ENCODE measurements at places on chromosomes 12 and 14. TPM values are rescaled to one million over a fixed set of nuclear protein-coding genes. Genes with fewer than 3 reads are reported as not detected.

The BLOC1S1 gene
- 48.1 TPM for total RNA-seq

DNA sequence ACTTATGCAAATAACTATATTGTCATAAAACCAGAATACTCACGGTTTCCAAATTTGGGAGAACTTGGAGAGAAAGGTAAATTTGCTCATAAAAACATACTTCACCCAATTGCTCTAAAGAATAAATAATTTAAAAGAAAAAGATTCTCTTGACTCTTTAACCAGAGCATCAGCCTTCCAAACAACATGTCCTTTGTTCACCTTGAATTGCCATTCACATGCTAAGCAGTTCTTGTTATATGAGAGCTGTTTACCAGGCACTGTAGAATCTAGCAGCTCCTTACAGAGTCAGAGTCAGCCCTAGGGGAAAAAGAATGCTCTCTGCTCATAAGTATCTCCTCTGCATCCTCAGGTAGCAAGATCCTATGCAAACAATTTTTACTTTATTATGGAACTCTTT, 10.2 kb downstream of the SLCO1A2 start:
- H3K4me1 ChIP-seq = peaks cover 15% of the 10 kb centered on the region
- H3K27ac ChIP-seq = no peak overlapping the region
- H3K27me3 ChIP-seq = no peaks in the 10 kb centered on the region
- H3K4me3 ChIP-seq = peak overlapping the region; percentile 6

The MMAB gene
- total RNA-seq = 34.5 TPM

The PDE3A gene
- total RNA-seq = 0.47 TPM

GRCh38 chr14:61690982-61691381, 4.3 kb upstream of the HIF1A start:
- DNase-seq = no peak
- peak overlapping the region; percentile 61 for H3K27ac ChIP-seq
- H3K27me3 ChIP-seq = no peaks in the 10 kb centered on the region

DNA sequence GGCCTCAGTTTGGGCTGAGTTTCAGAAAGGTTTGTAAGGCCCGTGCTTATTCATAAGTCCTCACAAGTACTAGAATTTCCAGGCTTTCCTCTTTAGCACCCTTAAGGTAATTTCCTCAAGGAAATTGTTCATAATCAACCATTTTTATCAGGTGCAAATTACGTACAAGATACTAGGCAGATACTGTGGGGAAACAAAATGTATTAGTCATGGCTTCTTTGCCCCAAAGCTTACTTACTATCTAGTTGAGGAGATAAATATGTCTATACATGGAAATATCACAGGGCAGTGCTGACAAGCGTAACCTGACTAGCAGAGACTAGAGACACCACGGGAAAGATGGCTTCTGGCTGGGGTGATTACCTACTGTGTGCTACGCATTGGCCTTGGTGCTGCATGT, 22.5 kb downstream of the MAX start:
- no peak overlapping the region for H3K27ac ChIP-seq
- no peak overlapping the region for H3K4me3 ChIP-seq
- no peaks in the 10 kb centered on the region for H3K27me3 ChIP-seq
- H3K36me3 ChIP-seq = no peaks in the 10 kb centered on the region
- DNase-seq = no peak

DNA sequence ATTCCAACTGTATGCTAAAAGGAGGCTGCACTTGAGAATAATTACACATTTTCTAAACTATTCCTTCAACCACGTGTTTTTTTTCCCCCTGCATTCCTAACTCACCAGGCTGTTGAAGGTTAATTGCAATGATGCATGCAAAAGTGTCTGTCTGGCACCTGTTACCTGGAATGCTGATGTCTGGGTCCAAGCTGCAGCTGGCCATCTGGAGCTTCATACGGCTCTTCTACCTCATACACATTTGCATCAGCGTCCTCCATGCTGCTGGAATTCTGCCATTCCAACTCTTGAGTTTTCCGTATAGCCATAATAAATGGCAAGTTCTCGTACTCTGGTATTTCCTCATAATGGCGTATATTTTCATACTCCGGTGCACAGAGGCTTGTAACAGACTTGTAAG, 8.6 kb downstream of the FGD6 start:
- H3K4me3 ChIP-seq = no peak overlapping the region
- no peaks in the 10 kb centered on the region for H3K36me3 ChIP-seq
- no peak for DNase-seq
- peaks cover 27% of the 10 kb centered on the region for H3K4me1 ChIP-seq
- no peaks in the 10 kb centered on the region for H3K27me3 ChIP-seq

The KIAA0586 gene
- 79.4 TPM for total RNA-seq

- H3K27ac ChIP-seq = no peak overlapping the region
- H3K36me3 ChIP-seq = no peaks in the 10 kb centered on the region
- peaks cover 24% of the 10 kb centered on the region for H3K4me1 ChIP-seq
- DNase-seq = no peak
- no peaks in the 10 kb centered on the region for H3K27me3 ChIP-seq
- H3K4me3 ChIP-seq = peak overlapping the region; percentile 64
Observed at GRCh38 chr12:116535241-116535640, 23.9 kb upstream of the MAP1LC3B2 start.

DNA sequence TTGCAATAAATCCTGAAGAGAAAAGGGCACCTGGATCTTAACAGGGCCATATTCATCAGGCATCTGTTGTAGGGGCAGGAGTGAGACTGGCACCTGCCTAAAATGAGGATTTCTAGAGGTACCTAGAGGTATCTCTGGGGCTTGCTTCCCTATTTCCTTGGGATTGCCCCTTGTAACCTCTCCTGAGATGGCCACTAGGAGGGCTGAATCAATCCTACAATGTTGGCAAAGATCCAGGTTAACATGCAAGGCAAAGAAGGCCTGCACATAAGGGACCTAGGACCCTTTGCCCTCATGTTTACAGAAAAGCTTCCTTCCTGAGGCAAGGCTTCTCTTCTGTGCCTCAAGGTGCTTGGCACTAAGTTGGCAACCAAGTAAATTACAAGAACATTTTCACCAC, 25.8 kb upstream of the CLEC4E start:
- H3K27ac ChIP-seq = no peak overlapping the region
- no peaks in the 10 kb centered on the region for H3K4me1 ChIP-seq
- DNase-seq = no peak
- H3K36me3 ChIP-seq = no peaks in the 10 kb centered on the region
- no peaks in the 10 kb centered on the region for H3K27me3 ChIP-seq

The C12orf50 gene
- total RNA-seq = not detected

DNA sequence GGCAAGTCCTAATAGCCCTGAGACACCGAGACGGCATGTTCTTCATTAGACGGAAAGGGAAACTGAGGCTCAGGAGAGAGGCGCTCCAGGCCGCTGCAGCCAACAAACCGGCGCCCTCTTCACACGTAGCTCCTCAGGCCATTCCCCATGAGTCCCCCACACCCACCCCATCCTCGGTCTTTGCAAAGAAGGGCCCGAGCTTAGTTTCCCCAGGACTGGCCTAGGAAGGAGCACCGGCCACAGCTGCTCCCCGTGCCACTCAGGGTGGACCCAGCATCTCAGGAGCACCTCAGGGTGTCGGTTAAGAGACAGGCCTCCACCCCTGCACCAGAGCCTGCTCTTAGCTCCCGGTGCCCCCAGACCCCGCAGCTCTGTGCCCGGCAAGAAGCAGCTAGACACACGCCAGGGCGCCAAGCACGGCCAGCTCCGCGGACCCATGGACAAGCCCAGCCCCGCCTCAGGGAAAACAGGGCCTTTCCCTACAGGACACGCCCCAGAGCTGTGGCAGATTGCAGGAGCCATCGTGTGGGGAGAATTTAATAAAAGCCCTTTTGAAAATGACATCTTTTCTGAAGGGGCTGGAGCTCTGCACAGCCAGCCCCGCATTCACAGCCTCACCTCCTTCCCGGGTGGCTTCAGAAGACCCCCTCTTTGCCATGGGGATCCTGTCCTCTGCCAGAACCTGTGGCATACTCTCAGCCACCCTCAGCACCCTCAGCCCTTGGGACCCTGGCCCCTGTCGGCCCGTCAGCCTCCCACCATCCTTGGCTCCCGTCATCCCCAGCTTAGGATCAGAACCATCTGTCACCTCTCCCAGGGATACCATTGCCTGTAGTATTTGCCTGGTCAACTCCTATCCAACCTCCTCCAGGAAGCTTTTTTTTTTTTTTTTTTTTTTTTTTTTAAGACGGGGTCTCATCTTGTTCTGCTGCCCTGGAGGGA, 59.7 kb downstream of the LGMN start:
- H3K36me3 ChIP-seq = no peaks in the 10 kb centered on the region
- peaks cover 6% of the 10 kb centered on the region for H3K4me1 ChIP-seq
- DNase-seq = no peak
- peak overlapping the region; percentile 47 for H3K4me3 ChIP-seq
- H3K27me3 ChIP-seq = peaks cover 37% of the 10 kb centered on the region

- DNase-seq = peak; percentile 91
- peak within 1 kb of the TSS; percentile 91 for H3K4me3 ChIP-seq
- H3K27ac ChIP-seq = no peak within 1 kb of the TSS
- H3K36me3 ChIP-seq = no peaks in the 10 kb centered on the region
Observed at GRCh38 chr14:23352506-23353432, at the start of gene SLC22A17. SLC22A17 (minus strand) TSS chr14:23352887.

GRCh38 chr14:87149583-87150354, 843.2 kb downstream of the GALC start:
- DNase-seq = peak; percentile 55
- H3K27ac ChIP-seq = no peak overlapping the region
- H3K4me3 ChIP-seq = no peak overlapping the region

The OR4N2 gene
- not detected for total RNA-seq

GRCh38 chr12:125284945-125285685, 219.9 kb downstream of the AACS start:
- no peak overlapping the region for H3K4me3 ChIP-seq
- H3K4me1 ChIP-seq = peaks cover 12% of the 10 kb centered on the region
- no peak for DNase-seq
- no peaks in the 10 kb centered on the region for H3K27me3 ChIP-seq

- peaks cover 32% of the 10 kb centered on the region for H3K4me1 ChIP-seq
- H3K27ac ChIP-seq = no peak overlapping the region
- no peaks in the 10 kb centered on the region for H3K36me3 ChIP-seq
- H3K4me3 ChIP-seq = peak overlapping the region; percentile 79
- DNase-seq = peak; percentile 51
- H3K27me3 ChIP-seq = peaks cover 37% of the 10 kb centered on the region
Observed at GRCh38 chr12:111407377-111408115, 1.8 kb downstream of the SH2B3 start.

GRCh38 chr14:22986508-22987054, 4.2 kb upstream of the AJUBA start:
- no peak overlapping the region for H3K27ac ChIP-seq
- no peak overlapping the region for H3K4me3 ChIP-seq
- no peaks in the 10 kb centered on the region for H3K36me3 ChIP-seq
- no peaks in the 10 kb centered on the region for H3K27me3 ChIP-seq

DNA sequence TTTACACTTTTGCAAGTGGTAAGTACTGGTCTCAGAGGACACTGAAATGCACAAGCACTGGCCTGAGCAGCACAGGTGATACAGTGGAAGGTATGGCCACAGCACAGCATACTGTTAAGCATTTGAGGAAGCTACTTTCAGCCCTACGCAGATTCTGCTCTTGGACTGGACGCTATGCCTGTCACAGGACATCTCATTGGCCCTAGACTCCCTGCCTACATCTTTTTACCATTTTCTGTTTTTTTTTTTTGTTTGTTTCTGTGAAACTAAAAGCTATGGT, 144.2 kb upstream of the ABCD2 start:
- no peak overlapping the region for H3K4me3 ChIP-seq
- no peak for DNase-seq
- H3K27me3 ChIP-seq = no peaks in the 10 kb centered on the region
- no peaks in the 10 kb centered on the region for H3K36me3 ChIP-seq

The VASH1 gene
- 10.3 TPM for total RNA-seq

DNA sequence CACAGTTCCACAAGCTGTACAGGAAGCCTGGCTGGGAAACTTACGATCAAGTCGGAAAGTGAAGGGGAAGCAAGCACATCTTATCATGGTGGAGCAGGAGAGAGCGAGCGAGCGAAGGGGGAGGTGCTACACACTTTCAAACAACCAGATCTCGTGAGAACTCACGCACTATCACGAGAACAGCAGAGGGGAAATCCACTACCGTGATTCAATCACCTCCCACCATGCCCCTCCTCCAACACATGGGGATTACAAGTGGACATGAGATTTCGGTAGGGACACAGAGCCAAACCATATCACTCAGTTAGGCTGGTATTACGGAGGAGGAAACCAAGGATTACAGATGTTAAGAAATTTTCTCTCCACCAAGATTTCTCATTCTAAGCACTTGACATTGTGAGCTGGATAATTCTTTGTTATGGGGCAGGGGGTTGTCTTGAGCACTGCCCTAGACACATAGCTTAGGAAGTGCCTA, 262.0 kb upstream of the G2E3 start:
- no peak overlapping the region for H3K4me3 ChIP-seq
- H3K4me1 ChIP-seq = no peaks in the 10 kb centered on the region
- H3K27ac ChIP-seq = no peak overlapping the region
- H3K36me3 ChIP-seq = no peaks in the 10 kb centered on the region

DNA sequence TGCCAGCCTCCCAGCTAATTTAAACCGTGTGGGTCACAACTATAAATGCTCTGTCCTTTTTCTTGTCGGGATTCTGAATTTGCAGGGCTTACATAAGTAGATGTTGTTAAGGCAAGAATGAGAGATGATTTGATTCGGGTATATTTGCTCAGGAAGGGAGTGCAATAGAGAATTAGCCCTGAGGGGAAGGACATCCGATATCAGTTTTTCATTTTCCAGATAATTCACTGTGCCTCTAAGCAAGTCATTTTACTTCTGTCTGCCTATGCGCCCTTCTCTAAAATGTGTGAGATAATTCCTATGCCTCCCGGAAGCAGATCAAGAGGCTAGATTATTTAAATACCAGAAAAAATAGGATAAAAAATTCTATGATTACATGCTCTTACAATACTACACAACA, 300.5 kb downstream of the RMST start:
- H3K27ac ChIP-seq = no peak overlapping the region
- H3K4me3 ChIP-seq = no peak overlapping the region
- no peaks in the 10 kb centered on the region for H3K4me1 ChIP-seq
- no peaks in the 10 kb centered on the region for H3K36me3 ChIP-seq

GRCh38 chr12:47244835-47245234, 165.1 kb upstream of the AMIGO2 start:
- H3K4me1 ChIP-seq = no peaks in the 10 kb centered on the region
- H3K27ac ChIP-seq = no peak overlapping the region
- no peak for DNase-seq
- no peaks in the 10 kb centered on the region for H3K27me3 ChIP-seq
- no peak overlapping the region for H3K4me3 ChIP-seq
- H3K36me3 ChIP-seq = no peaks in the 10 kb centered on the region

The AICDA gene
- not detected for total RNA-seq

DNA sequence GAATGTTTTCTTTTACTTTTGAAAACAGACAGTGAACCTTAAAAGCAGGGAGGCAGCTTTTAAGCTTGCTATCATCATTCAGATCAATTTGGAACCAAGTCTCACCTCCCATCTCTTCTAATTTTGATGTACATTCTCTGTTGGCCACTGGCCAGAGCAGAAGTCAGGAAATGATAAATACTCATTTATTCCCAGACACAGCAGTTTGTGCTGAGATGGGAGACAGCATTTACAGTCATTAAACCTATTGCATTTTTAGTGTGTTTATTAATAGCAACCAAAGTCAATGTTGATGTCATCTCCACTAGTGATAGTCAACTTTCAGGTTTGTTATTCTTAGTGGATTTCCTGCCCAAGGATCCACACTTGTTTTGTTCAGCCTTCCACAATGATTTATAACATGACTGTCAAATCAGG, 320.0 kb upstream of the ATP2B1 start:
- no peaks in the 10 kb centered on the region for H3K27me3 ChIP-seq
- H3K36me3 ChIP-seq = no peaks in the 10 kb centered on the region
- no peaks in the 10 kb centered on the region for H3K4me1 ChIP-seq
- H3K4me3 ChIP-seq = no peak overlapping the region
- H3K27ac ChIP-seq = no peak overlapping the region
- no peak for DNase-seq

GRCh38 chr12:39620659-39621658, 1.4 kb upstream of the ABCD2 start:
- H3K36me3 ChIP-seq = no peaks in the 10 kb centered on the region
- H3K27me3 ChIP-seq = peaks cover 15% of the 10 kb centered on the region
- H3K27ac ChIP-seq = no peak overlapping the region
- peak overlapping the region; percentile 53 for H3K4me3 ChIP-seq

Data from neural progenitor cell (in vitro differentiated cells).